ENCODE measurements at places on chromosomes 6 and 20.
A peak's percentile ranks its signal among the peaks of the same experiment; 100 is the strongest.

DNA sequence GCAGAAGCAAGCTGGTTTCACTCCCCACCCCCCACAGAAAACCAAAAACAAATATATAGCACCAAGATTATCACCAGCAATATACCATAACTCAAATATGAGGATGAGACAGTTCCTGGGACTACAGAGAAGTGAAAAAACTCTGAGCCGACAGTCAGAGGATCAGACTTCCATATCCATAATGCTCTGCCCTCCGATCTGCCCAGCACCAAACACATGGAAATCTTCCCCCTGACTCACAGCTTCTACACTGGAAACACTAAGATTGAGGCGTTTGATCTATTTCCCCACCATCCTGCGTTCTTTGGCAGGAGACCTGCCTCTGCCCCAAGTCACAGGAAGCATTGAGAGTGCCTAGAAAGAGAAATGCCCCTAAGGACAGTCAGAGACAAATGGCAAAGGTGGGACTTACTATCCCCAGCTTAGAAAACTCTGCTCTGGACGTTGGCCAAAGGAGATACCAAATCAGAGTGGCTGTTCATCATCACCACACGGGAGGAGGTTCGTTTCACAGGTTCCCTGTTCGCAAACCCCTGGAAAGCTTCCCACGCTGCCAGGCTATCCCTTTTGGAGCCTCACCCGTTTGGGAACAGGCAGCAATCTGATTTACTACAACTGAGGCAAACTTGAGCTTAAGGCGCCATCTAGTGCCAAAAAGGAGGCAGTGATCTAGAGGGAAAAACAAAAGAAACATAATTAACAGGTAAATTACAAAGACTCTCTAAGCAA, 48.7 kb upstream of the SRSF6 start:
- DNase-seq = peak; percentile 17

DNA sequence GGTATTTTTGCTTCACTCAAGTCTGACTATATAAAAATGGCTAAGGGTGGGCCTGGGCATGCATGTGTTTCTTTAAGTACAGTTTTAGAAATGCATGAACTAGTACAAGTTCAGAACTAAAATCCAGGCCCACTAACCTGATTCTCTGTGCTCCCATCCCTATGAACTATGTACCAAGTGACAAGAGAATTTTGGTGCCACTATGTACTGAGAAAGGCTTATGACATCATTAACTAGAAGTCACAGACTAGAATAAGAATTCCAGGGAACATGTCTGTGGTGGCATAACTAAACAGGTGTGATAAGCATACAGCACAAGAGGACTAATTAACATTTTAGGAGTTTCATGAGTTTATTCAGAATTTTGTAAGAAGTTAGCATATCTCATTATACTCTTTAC, 16.1 kb downstream of the TENT5A start:
- DNase-seq = no peak

DNA sequence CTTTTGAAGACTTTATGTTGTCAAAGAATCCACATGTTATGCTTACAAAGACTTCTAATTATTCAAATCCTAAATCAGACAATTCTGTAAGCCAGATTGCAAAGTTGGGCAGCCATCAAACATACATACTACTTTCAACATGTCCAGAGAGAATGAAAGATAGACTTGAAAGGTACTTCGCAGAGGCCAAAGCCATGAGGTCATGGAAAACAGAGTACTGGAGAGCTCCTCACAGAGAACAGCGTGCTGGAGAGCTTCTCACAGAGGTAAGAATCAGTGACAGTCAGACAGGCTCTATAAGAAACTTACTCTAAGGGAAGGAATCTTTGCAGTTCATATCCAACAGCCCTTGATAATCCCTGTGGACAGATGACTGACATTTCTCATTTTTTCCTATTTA, 400.2 kb downstream of the GJA1 start:
- no peak for DNase-seq

DNA sequence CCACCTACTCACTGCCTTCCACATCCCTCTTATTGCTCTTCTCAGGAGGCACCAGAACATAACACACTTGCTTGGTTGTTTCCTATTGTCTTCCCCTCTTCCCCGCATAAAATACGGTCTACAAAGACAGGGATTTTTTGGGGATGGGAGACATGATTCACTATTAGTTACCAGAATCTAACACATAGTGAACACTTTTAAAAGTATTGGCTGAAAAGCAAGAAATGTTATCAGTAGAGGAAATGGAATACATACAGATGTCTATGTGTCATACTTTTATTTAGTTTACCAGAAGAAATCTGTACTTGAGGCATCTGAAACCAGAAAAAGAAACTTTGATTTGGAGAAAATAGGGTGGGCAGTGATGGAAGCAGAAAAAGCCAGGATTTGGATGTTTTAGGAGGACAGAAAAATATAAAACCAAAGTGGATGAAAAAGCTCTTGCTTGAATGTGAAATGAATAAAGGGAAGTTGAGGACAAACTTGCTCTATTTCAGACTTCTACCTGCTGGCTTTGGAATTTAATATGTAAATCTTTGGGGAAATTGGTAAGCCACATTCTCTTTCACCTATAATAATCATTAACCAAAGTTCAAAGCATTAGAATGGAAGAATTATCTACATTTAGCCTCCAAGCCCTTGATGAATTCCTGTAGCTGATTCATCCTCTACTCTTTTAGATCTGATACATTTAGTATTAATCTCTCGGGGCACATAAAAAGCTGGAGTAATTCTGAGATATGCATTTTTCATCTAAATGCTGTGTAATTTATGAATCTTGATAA, 82.6 kb downstream of the DOK5 start:
- no peak for DNase-seq

DNA sequence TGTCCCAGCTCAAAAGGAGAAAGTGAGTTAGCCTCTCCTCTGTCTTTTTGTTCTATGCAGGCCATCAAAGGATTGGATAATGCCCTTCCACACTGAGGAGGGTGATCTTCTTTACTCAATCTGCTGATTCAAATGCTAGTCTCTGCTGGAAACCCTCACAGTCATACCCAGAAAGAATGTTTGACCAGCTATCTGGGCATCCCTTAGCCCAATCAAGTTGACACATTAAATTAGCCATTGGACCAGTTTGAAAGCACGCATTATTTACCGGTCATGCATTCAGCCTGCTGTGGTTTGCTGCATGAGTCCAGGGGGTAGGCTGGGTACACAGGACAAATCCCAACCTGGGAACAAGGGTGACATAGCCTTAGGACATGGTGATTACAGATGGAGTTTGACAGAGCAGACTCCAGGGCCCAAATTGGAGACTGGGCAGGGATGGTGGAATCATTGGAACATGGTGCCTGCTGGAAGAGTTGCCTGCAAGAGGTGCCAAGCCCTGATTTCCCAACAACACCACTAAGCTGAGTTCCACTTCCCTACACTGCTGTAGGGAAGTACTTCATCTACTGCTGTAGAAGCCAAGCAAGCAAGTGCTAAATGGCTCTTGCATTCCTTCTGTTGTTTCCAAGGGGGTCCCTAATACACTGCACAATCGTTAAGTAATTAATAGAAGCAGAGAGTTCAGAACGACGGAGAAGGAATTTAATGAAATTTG, 87.7 kb downstream of the RNF182 start:
- no peak for DNase-seq

GRCh38 chr6:43891072-43891870, 121.3 kb downstream of the VEGFA start:
- DNase-seq = no peak

DNA sequence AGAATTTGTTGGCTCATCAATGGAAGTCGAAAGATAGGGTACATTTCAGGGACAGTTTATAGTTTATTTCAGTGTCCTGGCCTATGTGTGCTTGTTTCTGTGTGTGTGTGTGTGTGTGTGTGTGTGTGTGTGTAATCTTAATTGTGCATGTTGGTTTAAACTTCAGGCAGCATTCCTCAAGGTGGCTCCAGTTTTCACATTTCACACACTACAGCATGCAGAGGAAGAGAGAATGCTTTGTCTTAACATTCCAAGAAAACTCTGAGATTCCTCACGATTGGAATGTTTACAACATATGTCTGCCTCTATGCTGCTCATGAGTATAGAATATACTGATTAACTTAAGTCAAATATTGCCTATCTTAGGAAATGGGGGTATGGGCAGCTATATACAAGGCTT, 332.6 kb upstream of the EPHA7 start:
- DNase-seq = no peak

GRCh38 chr6:168420084-168420483, 20.9 kb upstream of the SMOC2 start:
- DNase-seq = no peak
